ENCODE measurements at places on chromosomes 2 and 18. TPM values are rescaled to one million over a fixed set of nuclear protein-coding genes. Genes with fewer than 3 reads are reported as not detected.

REG1B gene
- polyA plus RNA-seq, result 1.5 TPM

AQP4 gene
- polyA plus RNA-seq, result 1.1 TPM

SCN9A gene
- 0.99 TPM for polyA plus RNA-seq

DNA sequence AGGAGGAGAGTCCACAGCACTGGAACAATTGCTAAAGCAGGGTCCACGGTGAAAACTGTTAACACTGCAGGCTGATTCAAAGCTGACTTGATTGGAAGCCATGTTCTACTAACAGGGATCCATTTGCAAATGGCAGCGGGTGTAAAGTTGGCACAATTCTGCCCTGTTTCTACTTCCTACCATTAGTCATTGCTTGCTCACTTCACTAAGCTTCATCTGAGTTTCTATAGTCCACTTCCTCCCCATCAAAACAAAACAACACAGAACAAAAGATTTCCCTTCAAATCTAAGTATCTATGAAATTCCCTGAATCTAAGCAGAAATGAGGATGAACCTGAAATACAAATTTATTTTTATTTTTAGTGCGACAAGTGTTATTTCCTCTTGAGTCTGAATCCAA lies 187.4 kb upstream of the SOX11 start:
- no peak for DNase-seq

GRCh38 chr2:159456500-159457426 lies 159.6 kb downstream of the BAZ2B start:
- DNase-seq, result no peak
